Fibroblast of the conjunctiva (primary cell): ENCODE measurements at places on chromosomes 3 and 15.

GRCh38 chr3:184574515-184575417, 13.2 kb downstream of the EPHB3 start:
- no peak for DNase-seq

DNA sequence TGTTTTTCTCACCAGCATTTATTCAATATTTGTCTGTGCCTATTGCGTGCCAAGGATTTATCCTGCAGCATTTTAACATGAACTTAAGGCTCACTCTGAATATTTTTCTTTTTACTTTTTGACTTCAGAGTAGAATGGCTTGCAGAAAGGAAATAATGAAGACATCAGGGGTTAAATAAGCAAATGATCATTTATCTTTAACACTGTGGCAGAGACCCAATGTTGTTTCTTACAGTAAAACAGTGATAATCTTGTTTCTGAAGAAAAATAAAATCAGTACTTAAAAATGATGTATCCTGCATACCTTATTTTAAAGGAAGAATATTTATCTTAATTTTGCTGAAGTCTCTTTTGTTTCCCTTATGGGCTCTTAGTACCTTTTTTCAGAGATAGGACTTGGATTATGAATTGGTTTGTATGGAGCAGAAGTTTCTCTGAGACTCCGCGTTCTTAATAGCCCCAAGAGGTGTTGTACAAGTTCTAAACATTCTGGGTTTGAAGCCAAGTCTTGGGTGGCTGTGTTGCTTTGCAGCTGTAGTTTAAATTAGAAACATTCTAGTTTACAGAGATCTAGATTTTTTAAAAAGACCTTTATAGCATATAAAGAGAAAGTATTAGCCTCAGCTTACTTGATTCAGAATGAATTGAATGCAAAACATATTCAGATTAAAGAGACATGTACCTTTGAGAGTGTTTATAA, 40.5 kb downstream of the COL6A6 start:
- DNase-seq: no peak

- peak; percentile 52 for DNase-seq
These were observed 278.1 kb upstream of the P2RY1 start for GRCh38 chr3:152556731-152557254.

DNA sequence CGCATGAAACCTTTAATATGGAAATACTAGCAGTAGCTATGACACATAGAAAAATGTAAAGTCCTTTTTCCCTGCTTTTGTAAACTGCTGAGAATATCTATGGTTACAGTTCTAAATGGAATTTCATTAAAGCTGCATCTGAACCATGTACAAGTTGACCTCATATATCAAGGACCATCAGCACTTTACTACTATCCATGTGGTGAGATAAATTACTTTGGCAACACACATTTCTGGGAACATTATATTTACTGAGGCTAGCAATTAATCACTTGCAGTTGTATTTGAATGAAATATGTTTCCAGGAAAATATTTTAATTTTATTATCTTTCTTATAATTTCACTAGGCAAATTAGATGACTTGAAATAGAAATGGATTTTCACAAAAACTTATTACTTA, 545.5 kb downstream of the NAALADL2 start:
- no peak for DNase-seq

DNA sequence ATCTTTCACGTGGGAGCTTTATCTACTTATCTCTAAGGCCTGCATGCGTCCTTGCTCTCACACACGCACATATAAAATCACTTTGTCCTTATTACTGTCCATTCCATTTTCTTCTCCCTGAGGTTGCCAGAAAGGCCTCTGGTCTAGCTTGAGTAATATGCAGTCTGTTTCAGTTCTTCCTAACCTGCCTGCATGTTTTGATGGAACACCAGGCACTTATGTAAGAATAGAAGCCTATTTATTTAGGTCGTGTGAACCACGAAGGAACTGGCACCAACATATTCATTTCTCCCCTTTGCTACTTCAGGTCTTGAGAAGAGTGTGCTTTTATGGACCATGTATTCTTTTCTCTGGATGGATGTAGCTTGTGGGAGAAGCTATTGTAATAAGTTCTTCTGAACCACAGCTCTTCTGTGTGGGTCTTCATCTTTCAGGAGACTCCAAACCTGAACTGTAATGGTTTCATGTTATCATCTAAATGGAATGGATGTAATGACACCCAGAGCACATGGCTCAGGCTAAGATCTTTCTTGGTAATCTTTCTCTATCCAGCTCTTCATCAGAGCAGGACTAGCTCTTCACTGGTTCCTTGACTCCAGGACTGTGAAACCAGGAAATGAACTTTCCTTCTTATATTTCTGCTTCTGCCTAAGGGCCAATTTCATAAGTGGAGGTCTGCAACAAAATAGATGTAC, 53.8 kb downstream of the UBE2E2 start:
- no peak for DNase-seq

DNA sequence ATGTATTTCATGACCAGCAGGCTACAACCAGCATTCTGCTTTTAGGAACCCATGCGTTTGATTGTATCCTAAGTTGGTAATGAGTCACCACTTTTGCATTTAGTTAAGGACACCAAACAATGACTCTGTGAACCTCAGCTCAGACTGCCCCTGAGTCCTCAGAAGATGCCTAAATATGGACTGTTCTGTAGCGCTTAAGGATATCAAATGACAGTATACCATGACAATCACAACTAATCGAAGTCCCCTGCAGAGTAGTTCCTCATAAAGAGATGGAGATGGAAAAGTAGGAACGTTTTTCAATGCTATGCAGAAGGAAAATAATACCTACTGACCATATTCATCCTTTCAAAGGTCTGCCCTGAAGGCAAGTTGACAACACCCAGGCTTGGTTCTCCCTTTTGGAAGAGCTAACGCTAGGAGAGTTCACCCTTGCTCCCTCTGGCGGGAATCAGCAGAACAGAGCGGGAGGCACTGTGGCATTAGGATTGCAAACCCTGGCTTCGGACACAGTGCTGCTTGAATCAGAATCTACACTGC, 508.6 kb downstream of the FHIT start:
- DNase-seq: no peak

DNA sequence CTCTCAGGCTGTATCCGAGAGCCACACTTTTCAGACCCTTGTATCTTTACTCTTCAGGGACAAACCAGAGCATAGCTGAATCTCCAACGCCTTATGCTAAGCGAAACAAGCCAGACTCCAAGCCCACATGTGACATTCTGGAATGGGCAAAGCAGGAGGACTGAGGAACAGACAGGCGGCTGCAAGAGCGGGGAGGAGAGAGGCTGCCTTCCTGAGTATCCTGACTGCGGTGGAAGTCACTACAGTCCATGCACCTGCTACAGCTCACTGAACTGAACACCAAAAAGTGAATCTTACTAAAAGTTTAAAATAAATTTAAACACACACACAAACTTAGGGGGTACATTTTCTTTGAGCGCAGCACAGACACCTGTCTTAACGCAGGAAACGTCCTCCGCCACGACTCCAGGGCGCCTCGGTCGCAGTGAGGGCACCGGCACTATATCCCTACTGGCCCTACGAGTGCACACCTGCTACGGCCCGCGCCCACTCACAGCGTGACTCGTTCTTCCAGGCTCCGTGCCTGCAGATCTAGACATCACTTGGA, 1.4 kb downstream of the CYFIP1 start:
- no peak for DNase-seq

DNA sequence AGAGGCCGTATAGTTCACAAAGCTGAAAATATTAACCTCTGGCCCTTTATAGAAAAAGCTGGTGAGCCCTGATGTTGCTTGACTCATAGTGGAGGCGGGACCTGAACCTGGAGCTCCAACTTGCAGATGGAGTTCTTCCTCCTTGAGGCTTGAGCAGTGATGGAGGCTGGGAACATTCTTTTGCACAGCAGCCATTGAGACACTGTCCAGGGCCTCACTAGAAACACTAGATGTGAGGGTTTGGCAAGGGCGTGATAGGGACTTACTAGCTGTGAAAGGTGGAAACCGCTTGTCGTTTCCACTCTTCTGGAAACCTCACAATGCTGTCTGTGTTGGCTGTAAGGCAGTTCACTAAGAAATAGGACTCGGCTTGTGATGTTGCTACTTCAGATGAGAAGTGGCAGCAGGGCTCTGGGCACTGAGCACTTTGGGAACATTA, 12.5 kb downstream of the SMAD6 start:
- DNase-seq: no peak

- DNase-seq: no peak
These were observed 31.8 kb downstream of the PCOLCE2 start for GRCh38 chr3:142857056-142857455.
